ENCODE measurements at places on chromosomes 4 and X.

DNA sequence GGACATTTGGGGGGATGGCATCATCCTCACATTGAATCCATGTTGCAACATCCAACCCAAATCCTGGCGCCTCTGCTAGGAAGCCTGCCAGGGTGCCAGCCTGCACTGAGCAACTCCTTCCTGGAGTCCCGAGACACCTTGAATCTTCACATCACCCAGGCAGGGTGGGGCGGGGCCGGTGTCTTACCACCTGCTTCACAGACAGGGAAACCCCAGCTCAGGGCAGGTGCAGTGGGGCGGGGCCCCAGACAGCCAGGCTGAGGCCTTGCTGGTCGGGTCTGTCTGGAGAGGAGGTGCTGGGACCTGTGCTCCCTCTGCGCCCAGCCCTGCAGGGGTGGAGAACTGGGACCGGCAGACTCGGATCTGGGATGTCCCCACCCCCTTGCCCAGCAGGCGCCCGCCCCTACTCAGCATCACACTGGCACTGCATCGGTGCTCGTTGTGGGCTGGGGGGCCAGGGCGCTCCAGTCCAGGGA is 31.5 kb upstream of the HTRA3 start:
- DNase-seq: no peak

GRCh38 chr4:46388857-46389256 is 1.1 kb downstream of the GABRA2 start:
- no peak for DNase-seq

- no peak for DNase-seq
Observed at GRCh38 chr4:2648159-2648814, 107.8 kb downstream of the TNIP2 start.

GRCh38 chr4:1562771-1563170 is 121.3 kb downstream of the FAM53A start:
- DNase-seq: no peak

GRCh38 chr4:181606300-181606699 is 636.9 kb upstream of the TENM3 start:
- no peak for DNase-seq
